Cerebellar cortex (tissue), 1 donor: ENCODE measurements at places on chromosomes 3 and 15.

GRCh38 chr3:11850003-11850402 is 3.3 kb upstream of the TAMM41 start:
- peak; percentile 35 for DNase-seq

DNA sequence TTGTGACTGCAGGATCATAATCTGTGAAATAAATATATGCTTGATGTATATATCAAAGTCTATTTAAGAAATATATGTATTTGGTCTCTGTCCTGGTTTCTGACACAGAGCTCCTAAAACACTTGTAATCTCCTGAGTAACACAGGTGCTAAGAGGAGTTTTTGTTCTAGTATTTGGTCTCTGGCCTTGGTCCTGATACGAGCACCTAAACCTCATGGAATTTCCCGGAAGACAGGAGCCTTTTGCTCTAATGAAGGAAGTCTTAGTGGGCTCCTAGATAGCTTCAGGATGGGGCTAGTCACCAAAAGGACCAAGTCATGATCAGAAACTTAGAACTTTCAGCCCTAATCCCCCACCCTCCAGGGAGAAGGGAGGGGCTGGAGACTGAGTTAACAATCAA is 19.2 kb upstream of the MUSTN1 start:
- no peak for DNase-seq

- DNase-seq = no peak
Measured at GRCh38 chr15:37783290-37783689, 151.2 kb upstream of the TMCO5A start.

GRCh38 chr3:140359233-140359995 is 318.4 kb upstream of the TRIM42 start:
- DNase-seq = no peak

GRCh38 chr15:67785431-67785830 is 39.9 kb upstream of the SKOR1 start:
- DNase-seq = no peak
